ENCODE measurements at places on chromosomes 4 and X.
A peak's percentile ranks its signal among the peaks of the same experiment; 100 is the strongest.

- no peaks in the 10 kb centered on the region for H3K27me3 ChIP-seq
- peaks cover 30% of the 10 kb centered on the region for H3K4me1 ChIP-seq
- peaks cover 9% of the 10 kb centered on the region for H3K36me3 ChIP-seq
- peak overlapping the region; percentile 96 for H3K27ac ChIP-seq
- peak; percentile 60 for DNase-seq
These were observed 50.3 kb upstream of the ENPP6 start for GRCh38 chr4:184267673-184268583.

DNA sequence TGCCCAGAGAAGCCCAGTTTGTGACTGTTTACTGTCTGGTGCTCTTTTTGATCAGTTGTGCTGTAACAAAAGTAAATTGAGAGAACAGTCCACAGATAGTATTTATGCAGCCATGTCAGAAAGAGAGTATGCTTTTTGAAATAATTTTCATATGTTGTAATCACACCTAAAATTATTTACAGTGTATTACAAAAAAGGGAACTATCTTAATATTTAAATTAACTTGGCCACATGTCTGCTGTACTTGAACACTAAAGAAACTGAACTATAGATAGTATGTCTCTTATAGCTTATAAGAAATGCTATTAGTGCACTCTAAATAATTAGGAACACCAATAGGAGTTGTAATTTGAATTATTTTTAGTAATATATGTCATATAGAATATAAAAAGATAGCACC is 30.2 kb downstream of the KIAA0232 start:
- H3K27me3 ChIP-seq, result no peaks in the 10 kb centered on the region
- H3K4me1 ChIP-seq, result peaks cover 64% of the 10 kb centered on the region
- H3K36me3 ChIP-seq, result peaks cover 1% of the 10 kb centered on the region
- H3K4me3 ChIP-seq, result no peak overlapping the region
- DNase-seq, result no peak

DNA sequence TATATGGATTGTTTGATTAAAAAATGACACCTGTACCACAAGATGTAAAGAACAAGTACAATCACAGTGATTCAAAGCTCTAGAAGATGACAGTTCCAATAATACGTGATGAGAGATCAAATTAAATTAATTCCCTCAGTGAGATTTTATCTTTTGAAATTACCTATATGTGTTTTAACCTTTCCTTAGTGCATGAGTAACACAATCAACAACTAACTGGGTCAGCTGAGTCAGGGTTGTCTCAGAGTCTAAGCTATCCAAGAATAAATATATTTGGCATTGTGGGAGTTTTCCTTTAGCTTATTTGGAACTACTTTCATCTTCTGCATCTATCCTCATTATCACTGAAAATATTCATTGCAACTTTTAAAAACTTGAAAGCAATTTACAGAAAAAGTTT is 162.8 kb downstream of the WDFY3 start:
- H3K4me3 ChIP-seq, result no peak overlapping the region
- no peak for DNase-seq
- H3K27ac ChIP-seq, result no peak overlapping the region
- H3K4me1 ChIP-seq, result no peaks in the 10 kb centered on the region
- H3K27me3 ChIP-seq, result no peaks in the 10 kb centered on the region

DNA sequence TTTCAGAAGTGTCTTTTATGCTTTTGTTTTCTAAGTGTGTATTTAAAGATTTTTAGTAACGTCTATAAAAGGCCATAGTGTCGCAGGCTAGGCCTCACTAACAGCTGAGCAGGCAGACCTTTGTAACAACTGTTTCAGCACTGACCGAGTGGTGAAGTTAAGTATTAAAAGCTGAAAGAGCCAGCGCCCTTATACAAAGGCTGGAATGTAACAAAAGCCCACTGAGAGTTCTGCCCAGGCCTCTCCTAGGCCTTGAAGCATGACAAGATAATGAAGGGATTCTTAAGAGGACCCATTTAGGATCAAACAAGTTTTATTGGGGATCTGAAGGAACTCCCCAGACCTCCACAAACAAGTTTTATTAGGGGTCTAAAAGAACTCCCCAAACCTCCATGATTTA is 722.5 kb upstream of the PRKX start:
- H3K4me3 ChIP-seq, result no peak overlapping the region
- H3K27me3 ChIP-seq, result no peaks in the 10 kb centered on the region
- H3K36me3 ChIP-seq, result no peaks in the 10 kb centered on the region
- DNase-seq, result no peak
- H3K4me1 ChIP-seq, result no peaks in the 10 kb centered on the region

DNA sequence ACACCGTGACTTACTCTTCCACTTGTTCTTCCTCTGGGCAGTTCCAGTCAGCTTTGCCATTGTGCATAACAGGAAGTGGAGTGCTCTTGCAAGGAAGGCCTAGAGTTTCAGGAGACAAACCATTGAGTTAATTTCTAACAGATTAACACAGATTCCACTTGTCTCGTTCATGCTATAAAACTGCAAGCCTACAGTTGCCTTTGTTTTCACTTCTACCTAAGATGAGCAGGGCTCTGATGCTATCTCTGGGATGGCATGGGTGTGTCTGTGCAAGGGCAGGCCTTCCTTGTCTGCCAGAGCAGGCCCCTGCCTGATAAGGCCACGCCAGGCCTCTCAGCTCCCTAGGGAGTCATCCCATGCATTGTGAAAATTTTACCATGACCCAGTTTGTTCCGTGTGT is 67.7 kb upstream of the PGRMC2 start:
- H3K36me3 ChIP-seq, result no peaks in the 10 kb centered on the region
- no peak for DNase-seq
- H3K27ac ChIP-seq, result no peak overlapping the region
- H3K27me3 ChIP-seq, result no peaks in the 10 kb centered on the region
- H3K4me3 ChIP-seq, result no peak overlapping the region

DNA sequence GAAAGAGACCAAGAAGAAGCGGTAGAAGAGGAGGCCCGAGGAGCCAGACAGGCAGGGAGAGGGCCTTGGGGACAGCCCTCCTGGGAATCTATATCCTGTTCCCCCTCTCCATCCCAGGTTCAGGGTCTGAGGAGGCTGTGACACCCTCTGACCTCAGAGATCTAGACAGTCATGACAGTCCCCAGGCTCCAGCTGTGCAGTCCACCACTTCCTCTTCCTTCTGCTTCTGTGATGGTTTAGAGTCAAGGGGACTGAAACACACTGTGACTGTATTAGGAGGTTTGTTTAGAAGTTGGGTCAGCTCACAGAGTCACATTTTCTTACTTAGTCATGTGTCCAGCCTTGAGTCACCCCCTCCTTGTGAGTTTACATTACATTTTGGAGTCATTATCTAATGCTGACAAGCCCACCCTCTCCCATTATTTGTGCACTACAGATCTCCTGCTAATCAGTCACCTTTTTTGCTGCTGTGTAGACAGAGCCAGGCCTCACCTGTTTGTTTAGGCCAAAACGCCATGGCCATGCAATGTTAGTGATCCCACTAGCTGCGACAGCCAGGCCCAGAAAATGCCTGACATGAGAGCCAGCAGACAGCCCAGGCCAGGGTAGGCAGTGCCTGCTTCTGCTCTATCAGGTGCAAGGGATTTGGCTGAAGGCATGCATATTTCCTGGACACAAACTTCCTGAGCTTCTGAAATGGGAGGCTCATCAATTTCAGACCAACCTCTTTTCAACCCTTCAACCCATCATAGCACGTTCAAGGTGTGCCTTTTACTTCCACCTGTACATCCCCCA is 26.0 kb downstream of the MANBA start:
- peak overlapping the region; percentile 5 for H3K27ac ChIP-seq
- peaks cover 7% of the 10 kb centered on the region for H3K36me3 ChIP-seq
- peaks cover 60% of the 10 kb centered on the region for H3K4me1 ChIP-seq
- H3K27me3 ChIP-seq, result no peaks in the 10 kb centered on the region

DNA sequence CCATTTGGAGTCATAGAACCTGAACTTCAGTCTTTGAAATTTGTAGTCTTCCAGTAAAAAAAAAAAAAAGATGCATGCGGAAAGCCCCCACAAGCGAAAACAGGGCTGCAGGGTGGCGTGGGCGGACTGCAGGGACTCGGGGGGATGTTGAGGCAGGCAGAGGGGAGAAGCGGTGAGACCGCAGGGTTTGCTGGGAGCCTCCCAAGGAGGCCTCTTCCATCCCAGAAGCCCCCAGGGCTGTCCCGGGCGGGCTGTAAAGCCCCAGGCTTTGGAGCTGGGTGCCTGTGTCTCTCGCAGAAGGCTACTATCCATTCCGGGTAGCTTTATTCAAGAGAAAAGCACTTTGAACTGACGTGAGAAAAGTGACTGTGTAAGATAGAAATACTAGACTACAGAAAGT is 46.7 kb upstream of the TADA2B start:
- H3K27ac ChIP-seq, result no peak overlapping the region
- no peak overlapping the region for H3K4me3 ChIP-seq
- no peak for DNase-seq
- H3K27me3 ChIP-seq, result no peaks in the 10 kb centered on the region
- H3K36me3 ChIP-seq, result peaks cover 50% of the 10 kb centered on the region

- no peak overlapping the region for H3K27ac ChIP-seq
- H3K36me3 ChIP-seq, result no peaks in the 10 kb centered on the region
- H3K27me3 ChIP-seq, result peaks cover 29% of the 10 kb centered on the region
- H3K4me3 ChIP-seq, result no peak overlapping the region
- no peaks in the 10 kb centered on the region for H3K4me1 ChIP-seq
These were observed 7.8 kb upstream of the PIGA start for GRCh38 chrX:15343075-15343476.

DNA sequence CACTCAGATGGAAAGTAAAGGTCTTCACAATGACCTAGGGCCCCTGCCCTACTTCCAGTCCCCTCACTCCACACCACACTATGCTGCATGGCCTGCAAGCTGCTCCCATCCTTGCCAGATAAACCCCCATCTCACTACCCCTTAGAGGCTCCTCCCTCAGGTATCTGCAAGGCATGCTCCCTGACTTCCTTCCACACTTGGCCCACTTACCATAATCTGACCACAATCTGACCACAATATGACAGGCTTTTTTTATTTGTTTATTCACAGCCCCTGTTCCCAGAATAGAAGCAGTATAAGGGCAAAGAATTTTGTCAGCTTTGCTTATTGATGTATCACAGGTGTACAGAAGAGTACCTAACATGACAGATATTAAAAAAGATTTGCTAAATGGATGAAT is 124.7 kb downstream of the CAMK2D start:
- peak overlapping the region; percentile 57 for H3K27ac ChIP-seq
- no peaks in the 10 kb centered on the region for H3K27me3 ChIP-seq
- DNase-seq, result no peak
- H3K4me1 ChIP-seq, result peaks cover 35% of the 10 kb centered on the region
- H3K36me3 ChIP-seq, result peaks cover 6% of the 10 kb centered on the region

- no peaks in the 10 kb centered on the region for H3K4me1 ChIP-seq
- no peaks in the 10 kb centered on the region for H3K27me3 ChIP-seq
- H3K4me3 ChIP-seq, result no peak overlapping the region
- DNase-seq, result no peak
These were observed 162.7 kb downstream of the NAF1 start for GRCh38 chr4:163003979-163004378.

DNA sequence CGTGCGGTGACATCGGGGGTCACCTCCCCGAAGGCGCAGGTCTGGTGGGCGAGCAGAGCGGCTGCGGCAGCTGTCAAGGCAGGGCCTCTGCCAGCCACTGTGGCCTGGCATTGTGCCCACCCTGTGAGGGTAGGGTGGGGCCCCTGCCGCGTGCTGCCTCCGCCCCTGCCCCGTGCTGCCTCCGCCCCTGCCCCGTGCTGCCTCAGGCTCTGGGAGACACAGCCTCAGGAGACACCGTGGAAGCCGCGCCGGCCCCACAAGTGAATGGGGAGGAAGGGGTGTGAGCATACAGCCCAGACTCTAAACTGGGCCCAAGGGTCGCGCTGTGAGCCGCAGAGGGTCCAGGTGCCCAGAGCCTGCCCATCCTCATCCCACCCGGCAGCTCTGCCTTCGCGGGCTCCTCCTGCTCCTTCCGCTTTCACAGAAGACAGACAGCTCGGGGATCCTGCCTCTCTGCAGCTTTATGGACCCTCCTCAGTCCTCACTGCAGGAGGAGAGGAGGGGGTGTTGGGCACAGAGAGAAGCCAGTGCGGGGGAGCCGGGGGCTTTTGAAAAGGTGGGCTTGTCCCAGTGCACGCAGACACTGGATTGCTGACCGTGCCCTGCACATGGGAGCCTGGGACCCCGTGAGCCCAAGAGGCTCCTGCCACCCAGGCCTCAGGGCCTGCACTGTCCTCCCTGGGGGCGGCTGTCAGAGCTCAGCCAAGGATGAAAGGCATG is 27.4 kb downstream of the PCGF3 start:
- no peak overlapping the region for H3K4me3 ChIP-seq
- peaks cover 6% of the 10 kb centered on the region for H3K4me1 ChIP-seq
- peaks cover 15% of the 10 kb centered on the region for H3K36me3 ChIP-seq
- no peak for DNase-seq
- no peaks in the 10 kb centered on the region for H3K27me3 ChIP-seq

GRCh38 chr4:130478406-130478805 is 1382.5 kb downstream of the C4orf33 start:
- H3K36me3 ChIP-seq, result no peaks in the 10 kb centered on the region
- no peak overlapping the region for H3K4me3 ChIP-seq
- H3K4me1 ChIP-seq, result no peaks in the 10 kb centered on the region
- no peak overlapping the region for H3K27ac ChIP-seq
- no peak for DNase-seq

DNA sequence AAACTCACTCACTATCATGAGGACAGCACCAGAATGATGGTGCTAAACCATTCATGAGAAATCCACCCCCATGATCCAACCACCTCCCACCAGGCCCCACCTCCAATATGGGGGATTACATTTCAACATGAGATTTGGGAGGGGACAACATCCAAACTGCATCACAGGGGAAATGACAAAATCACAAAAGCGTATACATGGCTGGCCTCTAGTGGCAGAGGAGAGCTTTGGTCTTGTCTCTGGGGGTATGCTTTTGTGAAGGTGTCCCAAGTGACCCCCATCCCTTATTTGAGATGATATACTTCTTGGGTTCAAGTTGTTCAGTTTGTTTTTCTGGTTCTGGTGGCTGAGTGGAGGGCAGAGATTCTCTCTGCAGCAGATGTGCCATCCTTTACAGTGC is 8.5 kb upstream of the SETD7 start:
- H3K4me1 ChIP-seq, result peaks cover 17% of the 10 kb centered on the region
- no peak overlapping the region for H3K4me3 ChIP-seq
- H3K27me3 ChIP-seq, result peaks cover 17% of the 10 kb centered on the region

DNA sequence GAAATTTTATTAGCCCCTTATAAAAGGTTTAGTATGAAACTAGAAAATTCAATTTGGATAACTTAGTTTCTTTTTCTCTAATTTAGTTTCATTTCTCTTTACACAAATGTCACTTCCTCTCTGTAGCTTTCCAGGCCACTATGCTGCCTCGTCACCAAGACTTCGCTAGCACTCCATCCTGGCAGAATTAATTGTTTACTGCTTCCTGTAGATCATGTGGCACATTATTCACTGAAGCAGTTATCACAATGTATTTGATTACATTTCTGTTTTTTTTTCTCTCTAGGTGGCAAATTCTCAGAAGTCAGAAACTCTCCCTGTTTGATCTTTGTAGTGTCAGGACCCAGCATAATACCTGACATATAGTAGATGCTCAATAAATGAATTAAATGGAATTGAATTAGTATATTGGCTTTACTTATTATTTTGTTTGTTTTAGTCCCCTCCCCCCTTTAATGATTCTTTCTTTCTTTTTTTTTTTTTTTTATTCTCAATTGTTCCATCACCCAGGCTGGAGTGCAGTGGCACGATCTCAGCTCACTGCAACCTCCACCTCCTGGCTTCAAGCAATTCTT is 9.3 kb upstream of the SAT1 start:
- no peaks in the 10 kb centered on the region for H3K27me3 ChIP-seq
- H3K4me3 ChIP-seq, result peak overlapping the region; percentile 56
- H3K27ac ChIP-seq, result peak overlapping the region; percentile 95
- no peaks in the 10 kb centered on the region for H3K4me1 ChIP-seq
- no peaks in the 10 kb centered on the region for H3K36me3 ChIP-seq
- DNase-seq, result no peak
